ENCODE measurements at places on chromosomes 1 and 21.

DNA sequence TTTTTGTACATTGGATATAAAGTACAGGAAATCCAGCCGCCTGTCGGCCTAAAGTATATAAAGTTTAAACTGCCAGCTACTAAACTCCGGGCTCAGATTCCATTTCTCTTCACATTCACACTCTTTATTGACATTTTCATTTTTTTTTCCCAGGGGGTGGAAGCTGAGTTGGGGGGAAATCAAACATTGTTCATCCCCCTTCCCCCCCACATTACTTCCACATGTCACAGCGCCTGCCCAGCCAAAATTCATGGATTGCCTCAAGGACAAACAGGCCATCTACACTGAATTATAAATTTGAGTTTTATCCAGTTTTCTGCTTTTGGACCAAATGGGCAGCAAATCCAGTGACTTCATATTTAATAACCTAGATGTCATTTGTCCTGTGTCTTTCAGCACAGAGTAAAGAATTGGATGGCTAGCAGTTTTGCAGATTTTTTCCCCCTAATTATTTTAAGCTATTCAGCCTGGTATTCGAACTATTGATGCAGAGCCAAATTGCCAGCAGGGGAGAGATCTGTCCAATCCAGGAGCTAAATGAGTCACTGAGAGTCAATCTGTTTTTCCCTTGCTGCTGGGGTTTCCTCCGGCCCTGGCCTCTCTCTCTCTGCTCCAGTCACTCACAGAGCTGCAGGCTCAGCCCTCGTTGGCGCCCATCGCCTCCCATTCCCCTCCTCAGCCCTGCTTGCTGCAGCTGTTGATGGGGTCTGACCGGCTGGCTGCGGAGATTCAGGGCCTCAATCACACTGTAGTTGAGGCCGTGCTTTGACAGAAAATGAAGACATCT, 98.0 kb downstream of the LMO4 start:
- DNase-seq = no peak

DNA sequence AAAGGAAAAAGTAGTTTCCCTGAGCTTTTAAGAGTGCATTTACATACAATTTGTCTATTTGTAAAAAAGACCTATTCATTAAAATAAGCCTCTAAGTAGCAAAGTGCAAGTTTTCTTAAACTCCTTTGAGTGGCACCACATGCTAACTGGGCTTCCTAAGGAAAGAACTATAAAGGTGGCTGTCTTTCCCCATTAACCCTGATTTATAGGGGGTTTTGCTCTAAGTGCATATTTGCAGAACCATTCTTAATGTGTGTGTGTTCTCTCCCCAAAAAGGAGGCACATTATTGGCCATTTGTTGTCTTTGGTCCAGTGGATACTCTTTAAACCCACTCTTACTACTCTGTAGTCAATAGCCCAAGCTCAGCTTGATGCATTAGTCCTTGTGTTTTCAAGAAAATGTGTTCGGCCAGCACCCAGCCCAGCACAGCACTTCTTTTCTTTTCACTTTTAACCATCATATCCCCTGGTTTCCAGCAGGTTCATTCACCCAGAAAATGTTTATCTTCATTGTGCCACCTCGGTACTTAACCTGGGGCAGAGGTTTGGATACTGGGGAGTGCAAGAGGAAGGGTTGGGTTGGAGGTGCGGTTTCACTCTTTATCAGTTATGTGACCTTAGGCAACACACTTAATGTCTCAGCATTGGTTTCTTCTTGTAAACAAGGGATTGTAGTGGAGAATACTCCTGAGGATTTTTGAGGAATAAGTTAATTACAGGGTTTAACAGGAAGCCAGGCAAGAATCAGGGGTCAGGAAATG, 161.9 kb upstream of the UBE2U start:
- no peak for DNase-seq

DNA sequence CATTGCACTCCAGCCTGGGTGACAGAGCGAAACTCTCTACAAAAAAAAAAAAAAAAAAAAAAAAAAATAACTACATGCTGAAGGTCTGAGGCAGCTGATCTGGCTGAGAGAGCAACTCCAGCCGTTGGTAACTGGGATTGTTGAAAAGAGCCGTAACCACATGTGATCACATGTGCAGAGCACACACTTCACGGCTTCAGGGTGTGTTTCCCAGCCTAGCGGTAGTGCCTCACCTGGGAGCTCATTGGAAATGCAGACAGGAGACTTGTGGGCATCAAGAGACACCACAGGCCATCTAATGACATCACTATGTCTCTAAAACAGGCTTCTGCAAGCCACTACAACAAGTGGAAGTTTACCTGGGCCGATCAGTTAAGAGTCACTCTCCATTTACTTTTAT, 11.8 kb upstream of the OTUD7B start:
- DNase-seq = no peak

GRCh38 chr1:117007719-117008013, 6.1 kb downstream of the CD101 start:
- no peak for DNase-seq

GRCh38 chr1:147723691-147724323, 36.6 kb downstream of the GJA5 start:
- no peak for DNase-seq

GRCh38 chr1:56052041-56052440, 527.3 kb downstream of the PLPP3 start:
- DNase-seq = no peak

GRCh38 chr1:181554465-181554864, 71.1 kb downstream of the CACNA1E start:
- DNase-seq = no peak

All from central memory CD4-positive, alpha-beta T cell (primary cell).